ENCODE measurements at places on chromosomes 4 and X.

- DNase-seq, result no peak
Observed at GRCh38 chrX:153342762-153343558, 9.0 kb downstream of the ZNF275 start.

GRCh38 chrX:71365356-71365874 lies 742 bp upstream of the TAF1 start:
- DNase-seq, result no peak

- no peak for DNase-seq
Observed at GRCh38 chrX:12440246-12440645, 302.0 kb downstream of the FRMPD4 start.

DNA sequence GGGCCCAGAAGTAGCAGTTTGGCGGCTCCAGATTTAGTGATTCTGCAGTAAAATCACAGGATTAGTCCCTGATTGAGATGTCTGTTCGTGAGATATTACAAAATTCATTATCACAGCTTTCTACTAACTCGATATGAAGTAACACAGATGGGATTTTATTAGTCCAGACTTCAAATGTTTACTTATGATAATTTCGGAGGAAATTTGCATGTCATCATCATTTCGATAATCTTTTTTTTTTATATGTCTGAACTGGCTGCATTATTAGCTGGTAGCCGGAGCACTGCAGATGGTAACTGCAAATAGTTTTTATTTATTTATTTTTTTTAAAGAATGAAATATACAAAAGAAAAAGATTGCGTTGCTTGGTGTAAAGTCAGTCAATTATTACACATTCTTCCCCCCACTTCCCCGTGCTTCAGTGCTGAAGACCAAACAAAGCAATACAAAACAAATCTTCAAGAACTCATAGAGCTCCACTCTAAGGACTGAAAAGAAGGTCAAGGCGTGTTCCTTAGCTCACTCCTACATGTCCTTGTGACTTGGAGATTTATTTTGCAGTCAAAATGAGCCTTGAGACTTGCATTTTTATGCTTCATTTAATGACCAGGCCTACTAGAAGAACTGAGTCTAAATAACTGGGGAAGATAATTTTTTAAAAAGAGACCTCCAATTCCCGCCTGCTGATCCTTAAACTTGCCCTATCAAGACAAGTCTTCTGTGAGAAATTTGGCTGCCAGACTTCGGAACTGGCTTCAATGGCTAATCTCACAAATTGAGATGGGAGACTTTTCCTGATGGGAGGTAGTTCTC lies 11.7 kb upstream of the PITX2 start:
- DNase-seq, result no peak

DNA sequence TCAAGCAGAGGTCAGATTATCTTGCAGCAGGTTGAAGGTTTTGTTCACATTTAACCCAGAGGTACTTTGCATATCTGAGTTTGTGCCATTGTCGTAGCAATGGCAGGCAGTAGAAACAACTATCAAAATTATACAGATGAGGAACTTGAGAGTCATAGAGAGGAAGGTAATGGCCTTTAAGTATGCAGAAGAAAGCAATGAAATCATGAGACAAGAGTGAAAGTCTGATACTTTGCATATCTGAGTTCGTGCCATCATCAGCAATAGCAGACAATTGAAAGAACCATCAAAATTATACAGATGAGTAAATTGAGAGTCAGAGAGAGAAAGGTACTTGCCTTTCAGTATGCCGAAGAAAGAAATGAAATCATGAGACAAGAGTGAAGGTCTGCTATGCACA lies 154.1 kb downstream of the NLGN4X start:
- DNase-seq, result no peak

GRCh38 chr4:176107695-176108094 lies 42.1 kb downstream of the WDR17 start:
- no peak for DNase-seq

- DNase-seq, result peak; percentile 12
Observed at GRCh38 chrX:103628386-103629317, at the start of gene TCEAL1. Gene TCEAL1, plus strand, starts transcription at chrX:103628975. Its CDS starts 942 bp downstream, at chrX:103629917.

DNA sequence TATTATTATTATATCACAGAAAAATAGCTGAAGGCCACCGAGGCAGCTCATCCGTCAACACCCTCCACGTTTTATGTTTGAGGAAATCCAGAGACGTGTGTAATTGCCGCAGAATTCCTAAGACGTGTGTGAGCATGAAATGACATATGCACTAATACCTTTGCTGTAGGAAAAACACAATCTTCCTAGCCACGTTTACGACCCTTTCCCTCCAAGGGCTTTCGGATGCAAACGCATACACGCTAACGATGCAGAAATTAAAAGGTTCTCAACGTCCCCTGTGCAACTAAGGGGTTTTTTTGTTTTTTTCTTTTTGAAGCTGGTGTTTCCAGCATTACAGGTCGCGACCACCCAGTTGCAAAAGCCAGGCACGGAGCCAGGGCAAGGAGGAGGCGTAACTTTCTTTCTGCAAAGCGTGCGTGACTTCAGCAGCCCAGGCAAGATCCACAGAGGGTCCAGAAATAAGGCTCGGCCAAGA lies 33.8 kb downstream of the CRLF2 start:
- no peak for DNase-seq

DNA sequence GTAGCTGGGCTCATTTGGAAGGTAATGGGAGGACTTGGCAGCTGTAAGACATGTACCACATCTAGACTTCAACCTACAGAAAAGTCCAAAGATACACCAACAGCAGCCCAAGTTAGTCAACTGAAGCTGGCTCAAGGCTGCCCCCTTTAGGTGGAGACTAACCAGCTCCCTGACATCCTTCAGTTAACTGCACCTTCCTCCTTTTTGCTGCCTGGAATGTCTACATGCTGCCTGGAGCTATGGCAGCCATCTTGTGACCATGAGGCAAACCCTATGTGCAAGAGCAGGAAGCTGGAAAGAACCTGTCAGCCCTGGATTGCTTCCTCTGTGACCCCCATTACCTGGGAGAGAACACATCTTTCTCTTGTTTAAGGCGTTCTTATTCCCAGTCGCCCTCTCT lies 25.8 kb downstream of the ARSD start:
- no peak for DNase-seq

GRCh38 chrX:13638826-13639225 lies 14.1 kb upstream of the TCEANC start:
- DNase-seq, result no peak

- no peak for DNase-seq
Observed at GRCh38 chr4:38905652-38906385, 38.2 kb downstream of the FAM114A1 start.

- DNase-seq, result no peak
Observed at GRCh38 chrX:124726881-124727280, 380.5 kb downstream of the SH2D1A start.

- no peak for DNase-seq
Observed at GRCh38 chr4:42638993-42639392, 17.9 kb downstream of the ATP8A1 start.

- DNase-seq, result no peak
Observed at GRCh38 chrX:154321594-154321993, 26.0 kb downstream of the TKTL1 start.

GRCh38 chr4:117467404-117467803 lies 382.0 kb upstream of the TRAM1L1 start:
- DNase-seq, result no peak

GRCh38 chr4:13988353-13989305 lies 361.1 kb upstream of the BOD1L1 start:
- DNase-seq, result no peak

- DNase-seq, result no peak
Observed at GRCh38 chr4:56755901-56756300, 65.6 kb downstream of the SPINK2 start.

GRCh38 chrX:103329991-103330390 lies at the start of gene TCEAL7:
Gene TCEAL7, plus strand, starts transcription at chrX:103330239. Its CDS starts 1,165 bp downstream, at chrX:103331404.
- no peak for DNase-seq

DNA sequence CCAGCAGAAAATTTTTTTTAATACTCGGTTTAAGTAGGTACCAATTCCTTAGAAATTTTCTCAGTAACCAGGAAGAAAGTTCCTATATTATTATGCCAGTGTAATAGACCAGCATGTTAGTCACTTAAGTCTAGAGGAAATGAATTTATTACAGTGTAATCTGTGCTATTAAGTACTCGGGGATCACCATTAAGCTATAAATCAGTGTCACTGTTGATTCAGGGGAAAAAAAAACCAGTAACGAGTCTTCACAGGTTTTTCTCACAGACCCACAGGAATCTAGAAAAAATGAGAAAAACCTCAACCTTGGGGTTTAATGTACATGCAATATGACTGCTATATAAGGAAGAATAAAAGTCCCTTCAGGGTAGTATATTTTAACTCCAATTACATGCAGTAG lies 138.3 kb upstream of the IL1RAPL2 start:
- DNase-seq, result no peak

- no peak for DNase-seq
Observed at GRCh38 chrX:47529548-47529947, 31.5 kb upstream of the ARAF start.

- DNase-seq, result no peak
Observed at GRCh38 chr4:86769794-86770193, 79.4 kb downstream of the SLC10A6 start.

DNA sequence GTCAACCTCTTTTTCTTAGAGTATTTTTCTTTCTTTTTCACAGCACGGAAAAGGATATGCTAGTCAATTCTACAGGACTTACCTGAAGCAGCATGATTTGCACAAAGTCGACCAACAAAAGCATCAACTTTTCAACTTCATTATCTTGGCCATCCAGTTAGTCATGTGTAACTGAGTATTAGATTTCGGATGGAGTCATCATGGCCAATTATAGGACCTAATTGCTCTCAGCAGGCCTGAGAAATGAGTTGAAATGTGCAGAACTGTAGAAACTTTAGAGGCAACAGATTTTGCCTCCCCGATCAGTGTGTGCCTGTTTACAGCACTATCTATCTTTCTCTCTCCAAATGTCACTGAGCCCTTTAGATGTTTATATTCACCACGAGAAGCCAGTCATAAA lies 41.0 kb downstream of the PCDH10 start:
- no peak for DNase-seq

- DNase-seq, result no peak
Observed at GRCh38 chr4:39331191-39331590, 35.0 kb downstream of the RFC1 start.

GRCh38 chrX:18173494-18174180 lies 47.0 kb downstream of the BEND2 start:
- no peak for DNase-seq

DNA sequence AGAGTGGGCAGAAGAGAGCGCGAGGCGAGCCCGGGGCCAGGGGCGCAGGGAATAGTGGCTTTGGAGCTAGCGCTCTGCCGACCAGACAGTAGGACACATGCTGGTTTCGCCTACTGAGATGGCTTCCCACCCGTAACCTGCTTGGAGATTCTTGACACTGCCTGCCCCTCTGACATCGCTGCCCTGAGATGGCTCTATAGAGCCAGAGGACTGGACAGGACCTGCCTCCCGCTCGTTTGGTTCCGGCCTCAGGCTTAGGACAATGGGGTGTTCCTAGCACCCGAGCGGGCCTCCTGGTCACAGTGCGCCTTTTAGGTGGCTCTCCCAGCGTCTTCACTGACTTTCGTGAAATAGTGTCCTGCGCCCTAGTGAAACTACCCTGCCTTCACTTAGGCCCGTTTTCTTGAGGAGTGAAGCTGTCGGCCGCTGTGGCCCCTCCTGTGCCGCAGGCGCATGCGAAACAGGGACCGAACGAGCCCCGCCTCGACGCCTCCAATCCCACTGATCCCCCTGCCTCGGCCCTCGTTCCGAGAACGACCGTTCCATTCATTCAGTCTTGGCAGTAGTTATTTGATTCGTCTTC lies 608 bp downstream of the TAF1 start:
- DNase-seq, result peak; percentile 2

DNA sequence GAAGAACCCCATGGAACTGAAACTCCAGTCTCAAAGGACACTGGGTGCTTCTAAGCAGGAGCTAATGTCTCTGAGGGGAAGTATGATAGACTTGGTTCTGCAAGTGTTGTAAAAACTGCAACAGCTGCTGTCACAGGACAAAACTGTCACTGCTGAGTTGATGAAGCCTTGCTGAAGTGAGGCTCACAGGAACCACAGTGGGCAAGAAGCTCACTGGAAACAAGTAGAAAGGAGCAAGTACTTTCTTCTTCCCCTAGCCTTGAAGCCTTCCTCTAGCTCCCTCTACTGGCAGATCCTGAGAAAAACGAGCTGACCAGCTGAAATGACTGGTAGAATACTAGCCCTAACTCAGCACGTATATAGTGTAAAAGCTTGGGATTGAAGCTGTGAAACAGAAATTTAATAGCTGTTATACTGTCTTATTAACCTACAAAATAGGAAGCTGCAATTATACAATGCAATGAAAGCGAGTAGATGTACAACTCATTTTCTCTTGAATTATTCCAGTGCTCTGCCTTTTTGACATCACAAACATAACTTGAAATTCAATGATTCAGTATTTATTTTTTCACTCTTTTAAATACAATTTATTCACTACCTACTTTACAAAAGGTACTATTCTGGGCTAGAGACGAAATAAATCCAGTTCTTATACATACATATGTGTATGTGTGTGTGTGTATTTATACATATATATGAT lies 91.4 kb downstream of the GABRB1 start:
- peak; percentile 74 for DNase-seq

GRCh38 chrX:53859890-53860289 lies 173.4 kb upstream of the HUWE1 start:
- DNase-seq, result no peak

- no peak for DNase-seq
Observed at GRCh38 chr4:173214231-173214630, 45.6 kb downstream of the GALNT7 start.

- DNase-seq, result no peak
Observed at GRCh38 chr4:179447308-179447707, 2005.1 kb upstream of the AGA start.

DNA sequence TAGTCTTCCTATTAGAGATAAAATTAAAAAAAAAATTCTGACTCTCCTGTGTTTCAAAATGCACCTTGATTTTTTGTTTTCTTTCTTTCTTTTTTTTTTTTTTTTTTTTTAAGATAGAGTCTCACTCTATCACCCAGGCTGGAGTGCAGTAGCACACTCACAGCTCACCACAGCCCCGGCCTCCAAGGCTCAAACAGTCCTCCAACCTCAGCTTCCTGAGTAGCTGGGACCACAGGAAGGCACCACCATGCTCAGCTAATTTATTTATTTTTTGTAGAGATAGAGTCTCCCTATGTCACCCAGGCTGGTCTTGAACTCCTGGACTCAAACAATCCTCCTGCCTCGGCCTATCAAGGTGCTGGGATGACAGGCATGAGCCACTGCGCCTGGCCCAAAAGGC lies 41.1 kb upstream of the TMEM184C start:
- no peak for DNase-seq

DNA sequence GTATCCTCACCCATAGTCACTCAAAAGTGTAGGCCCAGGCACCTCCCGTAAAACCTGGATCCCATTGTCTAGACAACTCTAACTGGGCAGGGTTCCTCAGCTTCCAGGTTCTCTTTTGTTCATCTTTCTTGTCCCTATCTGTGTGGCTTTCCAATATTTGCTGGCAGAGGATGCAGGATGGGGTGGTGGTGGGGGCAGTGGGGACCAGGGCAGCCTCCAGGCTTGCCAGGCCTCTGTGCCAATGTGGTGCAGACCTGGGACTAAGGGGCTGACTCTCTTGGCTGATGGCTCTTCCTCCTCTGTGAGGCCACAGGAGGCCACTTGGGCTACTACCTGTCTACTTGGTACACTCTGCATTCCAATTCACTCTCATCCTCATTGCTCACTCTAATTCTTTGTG lies 76.4 kb downstream of the NBDY start:
- no peak for DNase-seq

- DNase-seq, result no peak
Observed at GRCh38 chrX:14920196-14920595, 47.0 kb downstream of the MOSPD2 start.

Data from AML-193 (cell line).